Stomach (tissue), 19 donors: ENCODE measurements at places on chromosomes 3 and 15. TPM values are rescaled to one million over a fixed set of nuclear protein-coding genes. Genes with fewer than 3 reads are reported as not detected.

The C15orf39 gene
- total RNA-seq: 15.2 TPM

The KATNBL1 gene
- 56.6 TPM for total RNA-seq

The RGMA gene
- total RNA-seq: 1.7 TPM

The C3orf20 gene
- not detected for total RNA-seq

The SLC22A14 gene
- not detected for total RNA-seq

The HDAC11 gene
- total RNA-seq: 15.4 TPM

The TM4SF18 gene
- total RNA-seq: 1.8 TPM

DNA sequence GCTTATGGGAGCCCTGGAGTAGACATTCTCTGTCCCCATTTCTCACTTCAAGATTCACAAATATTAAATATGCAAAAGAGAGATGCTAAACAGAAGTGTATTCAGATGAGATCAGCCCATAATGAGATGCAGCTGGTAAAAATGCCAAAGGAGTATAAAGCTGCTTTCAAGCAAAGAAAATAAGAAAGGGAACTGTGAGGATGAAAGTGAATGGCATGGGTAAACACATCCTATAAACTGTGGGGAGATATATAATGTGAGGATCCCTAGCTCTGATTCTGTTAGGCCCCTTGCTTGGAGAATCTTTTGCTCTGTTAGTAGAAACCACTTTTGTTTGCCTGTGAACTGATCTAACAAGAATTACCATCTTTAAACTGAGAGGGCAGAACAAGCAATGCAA is 396.6 kb downstream of the SOX2 start:
- H3K27me3 ChIP-seq: no peaks in the 10 kb centered on the region
- DNase-seq: no peak
- no peak overlapping the region for H3K4me3 ChIP-seq
- H3K36me3 ChIP-seq: no peaks in the 10 kb centered on the region
- no peak overlapping the region for H3K27ac ChIP-seq

DNA sequence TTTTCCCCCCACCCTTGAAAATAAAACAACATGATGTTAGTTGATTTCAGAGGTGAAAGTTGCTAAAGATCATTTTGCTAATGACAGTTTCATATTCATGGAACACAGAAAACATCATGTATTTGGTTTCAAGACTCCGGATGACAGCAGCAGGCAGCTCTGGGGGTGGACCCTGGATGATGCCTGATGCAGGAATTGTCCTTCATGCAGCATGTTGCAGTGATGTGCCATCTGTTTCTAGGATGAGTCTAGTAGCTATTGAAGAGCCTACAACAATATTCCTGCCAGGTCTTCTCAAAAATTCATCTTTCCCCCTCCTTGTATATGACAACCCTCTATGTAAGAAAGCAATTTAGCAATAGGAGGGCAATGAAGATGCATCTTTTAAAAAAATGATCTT is 108.3 kb downstream of the SV2B start:
- peaks cover 6% of the 10 kb centered on the region for H3K4me1 ChIP-seq
- no peak overlapping the region for H3K27ac ChIP-seq
- no peaks in the 10 kb centered on the region for H3K36me3 ChIP-seq
- H3K4me3 ChIP-seq: no peak overlapping the region
- H3K27me3 ChIP-seq: no peaks in the 10 kb centered on the region
- no peak for DNase-seq

DNA sequence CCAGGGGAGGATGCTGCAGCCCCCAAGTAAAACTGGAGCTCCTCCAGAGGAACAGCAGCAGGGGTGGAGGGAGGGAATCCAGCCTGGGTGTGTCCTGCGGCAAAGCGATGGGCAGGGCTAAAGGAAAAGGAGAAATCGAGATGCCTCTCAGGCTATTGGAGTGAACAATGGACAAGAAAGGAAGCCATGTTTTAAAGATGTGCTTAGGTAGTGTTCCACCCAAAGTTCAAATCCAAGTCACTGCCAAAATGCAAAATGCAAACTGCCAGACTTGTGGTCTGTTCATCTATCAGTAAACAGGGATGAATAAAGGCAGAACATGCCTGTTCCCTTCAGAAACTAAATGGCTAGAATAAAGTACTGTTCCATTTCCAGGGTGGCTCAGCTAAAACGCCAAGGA is 197.5 kb upstream of the NSMCE3 start:
- H3K4me1 ChIP-seq: no peaks in the 10 kb centered on the region
- no peaks in the 10 kb centered on the region for H3K36me3 ChIP-seq
- no peak for DNase-seq

DNA sequence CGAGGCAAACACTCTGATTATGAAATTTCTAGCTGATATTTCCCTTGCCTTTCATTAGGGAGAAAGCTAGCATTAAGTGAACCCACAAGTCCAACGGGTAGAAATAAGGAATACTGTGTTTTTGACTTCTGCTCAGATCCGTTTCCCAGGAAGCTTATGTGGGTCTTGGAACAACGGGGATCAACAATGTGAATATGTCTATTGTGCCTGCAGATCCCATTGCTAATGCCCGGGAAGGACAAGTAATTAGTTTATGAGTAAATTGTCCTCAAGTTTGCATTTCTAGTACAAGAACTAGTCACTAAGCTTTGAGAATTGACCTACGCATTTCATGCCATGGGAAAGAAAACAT is 236.4 kb downstream of the UACA start:
- H3K36me3 ChIP-seq: no peaks in the 10 kb centered on the region
- no peak for DNase-seq
- no peaks in the 10 kb centered on the region for H3K27me3 ChIP-seq
- H3K4me1 ChIP-seq: no peaks in the 10 kb centered on the region
- no peak overlapping the region for H3K27ac ChIP-seq

GRCh38 chr3:183870563-183870962 is 14.1 kb downstream of the PARL start:
- no peak overlapping the region for H3K4me3 ChIP-seq
- DNase-seq: no peak
- H3K27me3 ChIP-seq: no peaks in the 10 kb centered on the region
- peaks cover 18% of the 10 kb centered on the region for H3K4me1 ChIP-seq
- H3K27ac ChIP-seq: no peak overlapping the region

GRCh38 chr15:81069356-81069755 is 64.7 kb upstream of the CFAP161 start:
- no peaks in the 10 kb centered on the region for H3K27me3 ChIP-seq
- H3K36me3 ChIP-seq: no peaks in the 10 kb centered on the region
- no peak overlapping the region for H3K27ac ChIP-seq

DNA sequence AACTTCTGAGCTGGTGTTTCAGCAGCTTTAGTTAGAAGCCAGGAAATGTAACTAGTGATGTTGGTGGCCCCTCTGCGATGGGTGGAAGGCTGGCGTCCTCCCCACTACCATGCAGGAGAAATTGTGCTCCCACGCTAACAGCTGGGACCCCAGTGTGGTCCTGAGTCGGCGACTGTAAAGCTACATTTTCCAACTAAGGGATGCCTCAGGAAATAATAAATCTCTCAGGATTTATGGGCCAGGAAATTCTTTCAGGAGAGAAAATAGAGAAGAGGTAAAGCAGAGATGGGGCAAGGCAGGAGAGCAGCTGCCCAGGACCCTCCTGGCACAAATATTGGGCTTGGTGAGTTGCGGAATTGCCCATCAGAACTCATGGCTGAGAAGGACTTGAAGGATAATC is 186.9 kb downstream of the OPA1 start:
- H3K36me3 ChIP-seq: no peaks in the 10 kb centered on the region
- DNase-seq: no peak
- H3K27ac ChIP-seq: no peak overlapping the region
- peaks cover 8% of the 10 kb centered on the region for H3K27me3 ChIP-seq
- no peak overlapping the region for H3K4me3 ChIP-seq

DNA sequence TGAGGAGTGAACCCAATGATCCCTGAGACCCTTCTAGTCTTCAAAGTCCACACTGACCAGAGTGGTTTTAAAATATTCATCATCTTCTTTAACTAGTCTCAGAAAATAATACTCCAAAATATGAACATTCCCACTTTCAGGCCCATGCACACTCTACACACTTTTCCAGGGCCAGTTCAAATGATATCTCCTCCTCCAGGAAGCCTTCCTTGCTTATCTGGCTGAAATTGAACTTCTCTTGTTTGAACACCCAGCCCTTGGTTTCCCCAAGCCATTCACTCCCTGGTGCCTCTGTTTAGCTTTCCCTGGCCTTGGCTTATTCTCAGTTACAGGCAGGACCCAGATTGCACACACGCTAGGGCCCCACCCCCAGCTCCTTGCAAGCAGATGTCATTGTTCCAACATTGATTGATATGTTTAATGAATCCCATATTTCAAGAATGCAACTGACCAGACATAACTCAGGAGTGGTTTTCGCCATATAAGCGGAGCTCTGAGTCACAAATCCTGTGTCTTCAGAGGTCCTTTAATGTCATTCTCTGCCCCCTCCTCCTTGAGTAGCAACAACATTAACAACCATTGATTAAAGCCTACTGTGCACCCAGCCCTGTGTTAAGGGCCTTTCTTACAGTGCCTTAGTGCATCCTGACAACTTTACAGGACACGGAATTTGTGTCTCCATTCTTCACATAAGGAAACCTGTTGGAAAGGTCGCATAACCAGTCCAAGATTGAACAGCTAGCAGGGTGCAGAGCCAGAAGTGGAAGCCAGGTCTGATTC is 2.1 kb downstream of the ITGA11 start:
- no peak overlapping the region for H3K4me3 ChIP-seq
- no peaks in the 10 kb centered on the region for H3K27me3 ChIP-seq
- no peak overlapping the region for H3K27ac ChIP-seq
- H3K36me3 ChIP-seq: no peaks in the 10 kb centered on the region

DNA sequence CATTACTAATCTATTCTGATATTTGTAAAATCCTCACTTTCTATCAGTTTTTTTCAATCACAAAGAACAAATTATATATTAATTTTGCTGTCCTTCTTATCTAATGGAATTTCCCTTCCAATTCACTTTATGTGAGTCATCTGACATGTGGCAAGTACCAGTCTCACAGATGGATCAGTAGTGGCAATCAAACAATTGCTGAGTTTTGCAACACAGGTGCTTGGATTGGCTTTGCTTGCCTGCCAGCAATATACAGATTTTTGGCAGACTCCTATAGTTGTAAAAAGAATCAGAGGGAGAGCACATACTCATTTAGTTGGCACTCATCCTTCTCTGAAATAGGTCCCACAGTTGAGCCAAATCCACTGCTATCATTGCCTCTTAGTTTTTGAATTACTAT is 83.7 kb downstream of the BCHE start:
- no peak overlapping the region for H3K4me3 ChIP-seq
- H3K36me3 ChIP-seq: no peaks in the 10 kb centered on the region
- H3K27me3 ChIP-seq: no peaks in the 10 kb centered on the region

GRCh38 chr3:170494766-170495165 is 76.1 kb downstream of the CLDN11 start:
- H3K4me1 ChIP-seq: no peaks in the 10 kb centered on the region
- DNase-seq: no peak
- H3K4me3 ChIP-seq: no peak overlapping the region
- H3K27me3 ChIP-seq: no peaks in the 10 kb centered on the region
